ENCODE measurements at places on chromosomes 2 and 18.

DNA sequence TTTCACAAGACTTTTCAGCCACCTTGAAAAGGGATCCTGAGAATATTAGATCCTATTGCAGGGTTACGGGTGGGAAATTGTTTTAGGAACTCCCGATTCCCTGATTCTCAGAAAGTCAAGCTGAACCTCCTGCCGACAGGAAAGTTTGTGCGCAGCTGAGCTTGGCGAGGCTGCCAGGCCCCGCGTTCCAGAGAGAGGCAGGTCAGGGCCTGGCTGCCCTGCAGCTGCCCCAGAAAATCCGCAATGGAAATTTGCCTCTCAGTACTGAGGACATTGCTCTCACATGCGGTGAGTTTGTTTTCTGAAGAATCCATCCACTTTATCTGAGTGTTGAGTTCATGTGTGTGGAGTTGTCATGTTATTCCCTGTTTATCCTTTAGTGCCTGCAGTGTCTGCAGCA, 144.2 kb downstream of the RTP5 start:
- DNase-seq: no peak

- peak; percentile 60 for DNase-seq
Measured at GRCh38 chr2:24491542-24492420, 727 bp downstream of the NCOA1 start.

DNA sequence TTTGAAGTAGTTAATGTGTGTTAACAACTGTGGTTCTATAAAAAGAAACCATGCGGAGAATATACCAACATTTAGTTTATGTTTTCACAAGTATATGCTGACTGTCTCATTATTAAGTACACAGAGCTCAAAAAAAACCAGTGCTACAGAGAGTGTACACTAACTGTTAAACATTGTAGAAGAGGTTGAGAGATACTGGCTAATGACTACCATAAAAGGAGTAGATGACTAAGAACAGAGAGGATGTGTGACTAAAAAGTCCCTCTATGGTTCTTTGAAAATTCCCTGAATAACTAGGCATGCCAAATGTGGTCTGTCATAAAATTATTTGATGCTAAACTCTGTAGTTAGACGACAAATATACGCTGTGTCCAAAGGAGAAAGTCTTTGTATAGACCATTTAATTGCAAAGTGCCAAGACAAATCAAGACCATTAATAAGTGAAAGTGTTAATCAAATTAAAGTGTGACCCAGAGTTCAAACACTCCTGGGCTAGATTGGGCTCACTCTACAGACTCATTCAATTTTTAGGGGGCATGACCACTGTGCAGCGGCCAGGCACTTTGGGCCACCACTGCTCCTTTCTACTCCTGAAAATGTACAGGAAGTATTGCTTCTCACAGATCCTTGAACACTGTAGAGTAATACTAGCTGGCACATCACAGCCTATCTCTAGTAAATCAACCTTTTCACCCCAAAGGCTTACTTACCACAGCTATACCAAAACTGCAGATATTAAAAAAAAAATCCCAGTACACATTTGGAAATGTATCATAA, 45.1 kb upstream of the SERTAD2 start:
- DNase-seq: no peak

GRCh38 chr2:158052761-158053160, 48.9 kb upstream of the UPP2 start:
- no peak for DNase-seq

DNA sequence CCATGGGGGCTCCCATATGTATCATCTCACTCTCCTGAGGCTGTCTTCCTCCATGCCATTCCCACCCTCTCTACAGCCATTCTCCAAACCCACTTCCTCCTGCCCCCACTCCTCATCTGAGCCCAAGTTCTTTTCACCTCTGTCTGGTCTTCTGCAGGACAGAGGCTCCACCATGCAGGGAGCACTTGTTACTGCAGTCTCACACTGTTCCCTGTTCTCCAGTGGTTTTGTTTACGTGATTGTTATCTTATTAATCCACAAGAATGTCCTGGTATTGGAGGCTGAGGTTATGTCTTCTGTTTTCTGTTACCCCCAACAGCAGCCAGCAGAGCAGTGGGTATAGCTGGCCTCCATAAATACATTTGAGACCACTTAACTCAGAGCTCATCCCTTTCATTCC, 51.4 kb downstream of the PAX8 start:
- no peak for DNase-seq

DNA sequence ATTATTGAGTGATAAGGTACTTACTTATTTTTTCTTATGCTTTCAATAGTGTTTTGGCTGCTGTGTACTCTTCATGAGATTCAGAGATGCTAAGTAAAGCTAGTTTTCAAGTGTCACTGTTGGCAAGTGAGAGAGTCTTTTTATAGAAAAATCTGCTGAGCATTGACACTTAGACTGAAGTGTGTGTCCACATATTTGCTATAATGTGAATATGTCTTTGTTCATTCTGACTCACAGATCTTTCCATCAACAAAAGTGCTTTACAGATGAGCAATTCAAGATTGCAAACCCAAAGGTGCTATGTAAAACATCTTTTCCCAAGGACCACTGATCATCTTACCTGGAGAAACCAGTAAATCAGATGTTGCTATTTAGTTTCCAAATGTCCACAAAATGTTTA, 410.6 kb upstream of the FIGN start:
- DNase-seq: no peak

DNA sequence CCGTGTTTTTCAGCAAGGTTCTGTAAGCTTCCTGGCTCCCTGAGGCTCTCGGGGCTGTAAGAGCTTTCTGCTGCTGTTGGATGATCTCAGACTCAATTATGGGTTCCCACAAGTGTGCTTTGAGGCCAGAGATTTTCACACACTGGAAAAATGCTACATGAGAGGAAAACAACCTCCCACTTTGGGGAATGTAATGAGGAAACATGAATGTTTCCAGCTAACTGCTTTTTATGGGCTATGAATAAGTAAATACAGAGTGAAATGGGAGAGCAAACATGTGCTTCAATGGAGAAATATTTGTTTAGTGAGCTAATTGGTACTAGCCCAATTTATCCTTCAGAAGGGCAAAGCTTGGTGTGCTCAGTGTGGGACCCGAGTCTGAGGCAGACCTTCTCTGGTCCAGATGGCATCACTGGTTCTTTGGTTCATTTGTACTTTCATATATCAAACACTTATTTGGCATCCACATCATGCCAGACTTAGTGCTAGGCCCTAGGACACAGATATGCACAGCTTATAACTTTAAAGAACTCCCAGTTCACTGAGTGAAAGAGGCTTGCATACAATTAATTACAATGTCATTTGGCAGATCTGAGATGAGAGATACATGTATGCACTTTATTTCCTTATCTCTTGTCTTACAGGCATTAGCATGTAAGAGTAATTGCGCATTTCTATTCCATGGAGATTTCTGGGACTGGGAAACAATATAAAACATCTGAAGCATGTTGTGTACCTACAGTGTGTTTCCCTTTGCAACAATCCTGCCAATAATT, 248.8 kb downstream of the RDH14 start:
- no peak for DNase-seq

GRCh38 chr2:28683100-28683706, 68.4 kb upstream of the PPP1CB start:
- DNase-seq: no peak

- DNase-seq: no peak
Measured at GRCh38 chr18:42950732-42951131, 164.8 kb downstream of the RIT2 start.

- no peak for DNase-seq
Measured at GRCh38 chr2:3458396-3459184, 60.7 kb downstream of the ADI1 start.

GRCh38 chr18:23196119-23197007, 61.1 kb downstream of the CABLES1 start:
- no peak for DNase-seq

GRCh38 chr2:29367986-29368658, 252.9 kb downstream of the CLIP4 start:
- DNase-seq: no peak

GRCh38 chr2:45729753-45730512, 78.5 kb downstream of the PRKCE start:
- DNase-seq: no peak

DNA sequence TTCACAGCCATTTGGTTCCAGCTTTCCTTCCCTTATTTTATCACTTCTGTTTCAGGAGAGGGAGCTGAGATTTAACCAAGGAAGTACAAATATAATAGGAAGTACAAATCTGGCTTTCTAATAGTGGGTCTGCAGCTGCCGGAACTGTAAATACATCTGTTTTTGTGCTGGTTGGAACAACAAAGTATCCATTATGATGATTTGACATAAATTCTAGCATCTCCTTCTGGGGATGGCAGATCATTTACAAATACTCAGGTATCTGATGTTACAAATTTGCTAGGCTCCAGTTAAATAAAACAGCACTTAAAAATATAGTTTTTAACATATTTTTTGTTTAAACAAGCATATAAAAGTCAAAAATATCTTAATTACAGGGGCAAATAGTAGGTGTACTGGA, 131.3 kb upstream of the SMIM21 start:
- no peak for DNase-seq

DNA sequence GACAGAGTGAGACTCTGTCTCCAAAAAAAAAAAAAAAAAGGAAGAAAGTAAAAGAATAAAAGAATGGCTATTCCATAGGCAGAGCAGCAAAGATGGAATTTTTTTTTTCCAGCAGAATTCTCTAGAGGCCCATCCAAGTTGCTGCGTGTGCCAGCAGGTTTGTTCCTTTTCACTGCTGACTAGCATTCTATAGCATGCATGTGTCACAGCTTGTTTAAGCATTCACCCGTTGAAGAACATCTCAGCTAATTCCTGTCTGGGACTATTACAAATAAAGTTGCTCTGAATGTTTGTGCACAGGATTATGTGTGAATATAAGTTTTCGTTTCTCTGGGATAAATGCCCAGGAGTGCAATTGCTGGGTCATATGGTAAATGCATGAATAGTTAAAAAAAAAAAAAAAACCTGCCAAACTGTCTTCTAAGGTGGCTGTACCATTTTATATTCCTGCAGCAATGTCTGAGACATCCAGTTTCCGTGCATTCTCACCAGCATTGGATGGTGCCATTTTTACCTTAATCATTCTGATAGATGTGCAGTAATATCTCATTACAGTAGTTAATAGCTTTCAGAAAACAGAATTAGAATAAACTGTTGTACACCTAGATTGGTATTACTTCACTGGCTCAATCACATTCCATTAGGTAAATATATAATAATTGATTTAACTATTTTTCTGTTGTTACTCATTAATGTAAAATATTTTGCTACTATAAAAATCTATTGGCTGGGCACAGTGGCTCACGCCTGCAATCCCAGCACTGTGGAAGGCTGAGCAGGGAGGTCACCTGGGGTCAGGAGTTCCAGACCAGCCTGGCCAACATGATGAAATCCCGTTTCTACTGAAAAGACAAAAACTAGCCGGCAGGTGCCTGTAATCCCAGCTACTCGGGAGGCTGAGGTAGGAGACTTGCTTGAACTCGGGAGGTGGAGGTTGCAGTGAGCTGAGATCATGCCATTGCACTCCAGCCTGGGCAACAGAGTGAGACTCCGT, 47.5 kb upstream of the ASAP2 start:
- DNase-seq: no peak

DNA sequence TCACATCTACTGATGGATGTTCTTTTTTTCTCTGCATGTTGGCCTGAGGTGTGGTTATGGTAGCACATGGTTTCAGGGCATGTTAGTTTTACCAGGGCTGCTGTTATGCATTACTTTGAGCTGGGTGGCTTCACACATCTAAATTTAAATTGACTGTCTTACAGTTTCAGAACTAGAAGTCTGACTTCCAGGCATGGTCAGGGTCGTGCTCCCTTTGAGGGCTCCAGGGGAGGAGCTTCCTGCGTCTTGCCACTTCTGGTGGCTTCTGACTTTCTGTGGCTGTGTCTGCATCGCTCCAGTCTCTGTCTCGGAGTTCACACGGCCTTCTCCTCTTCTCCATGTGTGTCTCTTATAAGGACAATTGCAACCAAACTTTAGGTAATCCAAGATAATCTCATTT, 143.9 kb downstream of the GALR1 start:
- no peak for DNase-seq

DNA sequence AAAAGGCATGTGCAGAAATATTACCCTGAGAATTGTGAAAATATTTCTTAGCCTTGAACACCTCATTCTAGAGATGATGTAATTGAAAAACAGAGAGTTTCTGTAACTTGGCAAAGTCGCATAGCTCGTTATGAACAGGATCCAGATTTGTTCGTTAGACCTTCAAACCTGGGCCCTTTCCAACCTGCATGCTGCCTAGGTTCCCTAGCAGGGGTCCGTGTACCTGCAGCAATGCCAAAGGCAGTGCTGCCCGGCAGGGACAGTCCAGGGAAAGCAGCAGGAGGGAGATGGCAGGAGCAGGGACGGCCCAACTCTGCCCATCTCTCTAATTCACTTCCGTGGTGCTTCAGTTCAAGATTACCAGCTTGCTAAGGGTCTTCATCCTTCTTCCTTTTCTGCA, 12.0 kb downstream of the PIEZO2 start:
- no peak for DNase-seq

DNA sequence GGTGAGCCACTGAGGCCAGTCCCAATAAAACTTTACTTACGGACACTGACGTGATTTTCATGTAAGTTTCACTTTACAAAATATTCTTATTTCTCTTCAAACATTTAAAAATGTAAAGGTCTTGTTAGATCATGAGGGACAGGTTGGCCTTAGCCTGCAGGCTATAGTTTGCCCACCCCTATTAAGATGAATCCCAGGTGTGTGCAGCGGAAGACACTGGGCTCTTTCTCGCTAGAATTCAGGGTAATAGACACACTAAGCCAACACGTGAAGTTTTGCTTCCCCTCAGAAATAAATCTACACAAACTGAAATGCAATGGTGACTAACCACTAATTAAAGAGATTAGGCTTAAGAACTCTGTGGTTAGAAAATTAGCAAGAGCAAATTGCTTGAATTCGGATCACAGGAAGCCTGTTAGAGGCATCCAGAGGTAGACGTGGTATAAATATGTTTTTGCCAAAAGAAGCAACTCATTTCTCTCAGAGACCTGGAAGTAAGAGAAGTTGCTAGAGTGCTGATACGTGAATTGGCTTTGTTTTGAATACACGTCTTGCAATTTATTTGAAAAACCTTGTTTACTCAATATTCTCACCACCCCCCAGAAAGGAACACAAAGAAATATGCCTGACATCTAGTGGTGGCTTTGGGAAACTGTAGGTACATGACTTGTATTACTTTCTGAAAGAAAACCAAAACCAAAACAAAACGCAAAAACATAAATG, 151.6 kb downstream of the DTNB start:
- peak; percentile 59 for DNase-seq

- peak; percentile 71 for DNase-seq
Measured at GRCh38 chr18:9082711-9083510, 19.6 kb upstream of the NDUFV2 start.

- DNase-seq: no peak
Measured at GRCh38 chr2:19675003-19675629, 226.7 kb downstream of the TTC32 start.

DNA sequence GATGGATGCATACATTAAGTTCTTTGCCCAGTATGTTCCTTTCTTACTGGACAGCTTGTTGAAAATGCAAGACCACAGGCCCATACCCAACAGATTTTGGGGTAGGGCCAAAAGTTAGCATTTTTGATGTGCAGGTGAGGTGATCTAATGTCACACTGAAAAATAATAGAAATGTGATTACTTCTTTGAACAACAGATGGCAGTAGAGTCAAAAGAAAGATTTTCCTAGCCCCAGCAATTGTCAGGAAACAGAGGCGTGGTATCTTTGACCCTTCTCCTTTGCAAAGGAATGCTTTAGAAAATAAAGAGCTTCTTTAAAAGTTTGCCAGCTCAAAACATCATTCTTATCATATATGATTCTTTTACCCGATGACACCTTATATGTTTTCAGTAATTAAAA, 343.6 kb upstream of the SYT4 start:
- no peak for DNase-seq

GRCh38 chr2:201132518-201132917, 16.6 kb downstream of the CFLAR start:
- DNase-seq: no peak
